ENCODE measurements at places on chromosomes 5 and 9. TPM values are rescaled to one million over a fixed set of nuclear protein-coding genes. Genes with fewer than 3 reads are reported as not detected.

DNA sequence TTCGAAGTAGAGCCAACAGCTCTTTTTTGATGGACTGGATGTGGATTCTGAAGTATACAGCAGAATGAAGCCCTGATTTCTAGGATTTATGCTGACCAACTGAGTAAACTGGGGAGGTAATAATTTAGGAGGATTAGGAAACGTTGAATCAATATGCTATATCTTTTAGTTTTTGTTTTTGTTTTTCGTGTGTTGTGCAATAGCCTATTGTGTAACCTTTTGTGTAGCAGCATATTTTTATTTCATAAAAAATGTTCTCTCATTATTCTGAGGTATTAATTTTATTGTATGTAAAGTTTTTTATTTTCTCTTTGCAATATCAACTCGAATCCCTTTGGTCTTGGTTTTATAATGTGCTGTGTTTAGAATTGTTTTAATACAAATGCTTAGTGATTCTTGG, 902.3 kb downstream of the EFNA5 start:
- no peak overlapping the region for H3K27ac ChIP-seq
- no peak overlapping the region for H3K4me3 ChIP-seq
- no peaks in the 10 kb centered on the region for H3K36me3 ChIP-seq
- H3K27me3 ChIP-seq = no peaks in the 10 kb centered on the region

DNA sequence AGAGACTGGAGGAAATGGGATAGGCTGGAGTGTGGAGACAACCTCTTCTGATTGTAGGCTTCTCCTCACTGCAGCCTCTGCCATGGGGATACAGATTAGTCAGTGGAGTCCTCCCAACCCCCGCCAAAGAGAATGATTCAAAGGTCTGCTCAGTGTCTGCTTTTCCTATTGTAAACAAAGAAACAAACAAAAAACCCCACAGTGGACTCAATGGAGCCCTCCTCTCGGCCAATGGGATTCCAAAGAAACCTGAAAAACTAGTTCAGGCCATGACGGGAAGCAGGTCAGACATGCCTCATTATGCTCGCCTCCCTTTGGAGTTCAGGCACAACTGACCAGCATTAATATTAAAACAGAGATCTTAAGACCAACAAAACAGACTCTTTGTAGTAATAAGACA, 85.8 kb downstream of the SEC61B start:
- no peak overlapping the region for H3K4me3 ChIP-seq
- H3K27me3 ChIP-seq = no peaks in the 10 kb centered on the region
- no peak overlapping the region for H3K27ac ChIP-seq

The SH2D3C gene
- total RNA-seq = 13.9 TPM

The WNT8A gene
- total RNA-seq = not detected

The STING1 gene
- total RNA-seq = 107 TPM

DNA sequence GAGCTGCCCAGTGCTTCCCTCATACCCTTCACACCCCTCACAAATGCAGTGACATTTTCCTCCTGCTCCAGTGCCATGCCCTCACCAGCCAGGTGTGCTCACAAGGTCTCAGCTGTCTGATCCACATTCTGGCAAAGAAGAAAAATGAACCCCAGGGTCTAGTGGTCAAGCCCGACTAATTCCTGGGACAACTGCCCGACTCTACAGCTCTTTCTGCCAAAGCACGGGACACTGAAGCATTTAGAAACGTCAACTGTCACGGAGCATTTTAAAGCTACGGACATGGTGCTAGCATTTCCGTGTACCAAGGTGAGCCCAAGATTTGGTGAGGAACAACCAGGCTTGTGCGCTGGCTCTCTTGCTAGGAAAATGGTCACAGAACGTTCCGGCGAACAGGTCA, 56.8 kb upstream of the PHYKPL start:
- no peak overlapping the region for H3K27ac ChIP-seq
- no peak for DNase-seq
- H3K36me3 ChIP-seq = no peaks in the 10 kb centered on the region
- no peaks in the 10 kb centered on the region for H3K4me1 ChIP-seq
- no peaks in the 10 kb centered on the region for H3K27me3 ChIP-seq
- H3K4me3 ChIP-seq = no peak overlapping the region

The FIBCD1 gene
- total RNA-seq = not detected

DNA sequence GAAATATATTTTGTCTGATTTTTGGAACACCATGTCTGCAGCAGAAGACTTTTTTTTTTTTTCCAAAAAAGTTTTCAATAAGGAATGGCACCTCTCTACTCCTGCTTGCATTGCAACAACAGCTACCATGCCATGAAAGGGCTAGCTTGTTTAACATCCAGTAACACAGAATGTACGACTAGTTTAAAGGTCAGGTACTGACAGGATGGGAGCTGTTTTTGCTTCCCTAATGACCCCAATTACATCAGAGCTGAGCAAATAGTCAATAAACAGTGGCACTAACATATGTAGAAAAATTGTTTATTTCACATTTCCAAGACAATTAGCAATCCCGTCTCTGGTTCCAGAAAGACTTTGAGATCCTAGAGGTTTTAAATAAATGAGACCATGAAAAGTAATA, 693.8 kb downstream of the NR2F1-AS1 start:
- no peaks in the 10 kb centered on the region for H3K27me3 ChIP-seq
- H3K4me3 ChIP-seq = no peak overlapping the region
- no peaks in the 10 kb centered on the region for H3K4me1 ChIP-seq
- no peak for DNase-seq
- H3K27ac ChIP-seq = no peak overlapping the region
- no peaks in the 10 kb centered on the region for H3K36me3 ChIP-seq

DNA sequence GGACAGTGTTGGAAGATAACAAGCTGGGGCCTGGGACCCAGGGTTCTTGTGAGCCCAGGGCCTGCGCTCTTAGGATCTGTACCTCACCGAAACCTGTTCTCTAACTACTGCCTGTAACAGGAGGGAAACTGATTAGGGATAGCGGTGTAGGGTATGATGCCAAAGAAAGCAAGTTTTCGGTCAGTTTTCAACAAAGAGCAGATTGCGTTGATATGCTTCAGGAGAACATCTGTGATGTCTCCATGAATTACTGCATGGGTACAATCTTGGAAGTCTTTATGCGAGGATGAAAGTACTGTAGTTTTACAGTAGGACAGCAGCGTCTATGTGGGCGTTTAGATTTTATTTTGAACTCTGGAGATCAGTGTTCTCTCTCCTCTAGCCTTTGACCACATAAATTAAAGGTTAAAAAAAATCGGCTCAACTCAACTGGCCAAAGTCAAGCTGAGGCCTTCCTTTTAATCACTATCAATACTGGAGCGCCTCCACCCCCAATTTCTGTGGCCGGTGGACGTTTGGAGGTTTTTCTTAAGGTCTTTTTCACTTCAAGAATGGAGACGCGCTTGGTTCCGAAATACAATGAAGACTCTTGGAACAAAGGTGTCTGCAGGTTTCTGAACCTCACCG, 3.0 kb downstream of the NFIL3 start:
- no peak overlapping the region for H3K4me3 ChIP-seq
- H3K27me3 ChIP-seq = no peaks in the 10 kb centered on the region
- no peaks in the 10 kb centered on the region for H3K36me3 ChIP-seq
- H3K27ac ChIP-seq = no peak overlapping the region
- DNase-seq = no peak

The OR13C3 gene
- not detected for total RNA-seq

- no peaks in the 10 kb centered on the region for H3K27me3 ChIP-seq
- no peak overlapping the region for H3K27ac ChIP-seq
- no peaks in the 10 kb centered on the region for H3K36me3 ChIP-seq
- H3K4me1 ChIP-seq = no peaks in the 10 kb centered on the region
- DNase-seq = no peak
- H3K4me3 ChIP-seq = no peak overlapping the region
Observed at GRCh38 chr5:170525470-170526211, 21.8 kb downstream of the KCNIP1 start.

Measured in CD8-positive, alpha-beta memory T cell (primary cell).